Renal cortex interstitium (tissue), 15 donors: ENCODE measurements at places on chromosomes 2 and 18. TPM values are rescaled to one million over a fixed set of nuclear protein-coding genes. Genes with fewer than 3 reads are reported as not detected.

The BCL2 gene
- 26.8 TPM for polyA plus RNA-seq

The MTLN gene
- polyA plus RNA-seq, result 10.6 TPM

The HOXD9 gene
- polyA plus RNA-seq, result 74.3 TPM

The PTCD3 gene
- polyA plus RNA-seq, result 117 TPM

The GNAL gene
- polyA plus RNA-seq, result 4.0 TPM

The C2orf72 gene
- polyA plus RNA-seq, result 6.4 TPM

The RNF144A gene
- polyA plus RNA-seq, result 56.8 TPM

The STRN gene
- 24.2 TPM for polyA plus RNA-seq

The CCBE1 gene
- polyA plus RNA-seq, result 32.8 TPM

The POTEI gene
- polyA plus RNA-seq, result 0.17 TPM

The IMPA2 gene
- 128 TPM for polyA plus RNA-seq

The PTPRN gene
- polyA plus RNA-seq, result 0.65 TPM

The NTSR2 gene
- polyA plus RNA-seq, result not detected

The TANC1 gene
- 54.5 TPM for polyA plus RNA-seq

The ALLC gene
- not detected for polyA plus RNA-seq

The ALK gene
- 0.35 TPM for polyA plus RNA-seq

The DCDC2C gene
- not detected for polyA plus RNA-seq

The KCNJ13 gene
- 2.1 TPM for polyA plus RNA-seq

The PCARE gene
- polyA plus RNA-seq, result 0.19 TPM

The OBSL1 gene
- polyA plus RNA-seq, result 149 TPM

The CRYGD gene
- polyA plus RNA-seq, result 0.31 TPM

The CAD gene
- 50.4 TPM for polyA plus RNA-seq

The TMEM150A gene
- 41.6 TPM for polyA plus RNA-seq

The C2orf15 gene
- polyA plus RNA-seq, result 9.9 TPM

The SDC1 gene
- 22.8 TPM for polyA plus RNA-seq

The NEU2 gene
- not detected for polyA plus RNA-seq

The RGPD4 gene
- 0.03 TPM for polyA plus RNA-seq

The KCNS3 gene
- 5.4 TPM for polyA plus RNA-seq

The EVA1A gene
- polyA plus RNA-seq, result 17.6 TPM

The GPR75 gene
- polyA plus RNA-seq, result 3.4 TPM

The FAP gene
- polyA plus RNA-seq, result 11.6 TPM

The FOXD4L1 gene
- 0.39 TPM for polyA plus RNA-seq

The PARD6G gene
- polyA plus RNA-seq, result 29.4 TPM

The VWC2L gene
- 0.08 TPM for polyA plus RNA-seq

The TUBA3E gene
- not detected for polyA plus RNA-seq

The SPP2 gene
- polyA plus RNA-seq, result not detected

The WDR35 gene
- polyA plus RNA-seq, result 26.7 TPM

The DTNA gene
- 21.6 TPM for polyA plus RNA-seq

The EML6 gene
- 20.3 TPM for polyA plus RNA-seq

The HMSD gene
- 1.1 TPM for polyA plus RNA-seq

The CASP10 gene
- polyA plus RNA-seq, result 12.6 TPM

The UGT1A10 gene
- not detected for polyA plus RNA-seq

The ABCG8 gene
- 1.2 TPM for polyA plus RNA-seq

The RAB12 gene
- polyA plus RNA-seq, result 39.1 TPM

The SPDYA gene
- polyA plus RNA-seq, result 3.7 TPM

The KCNG2 gene
- polyA plus RNA-seq, result 0.48 TPM
